IMR-90 (cell line): ENCODE measurements at places on chromosomes 3 and 15.

GRCh38 chr3:151753846-151754245, 20.1 kb downstream of the AADACL2 start:
- H3K27ac ChIP-seq: no peak overlapping the region
- no peaks in the 10 kb centered on the region for H3K4me1 ChIP-seq
- no peak for DNase-seq

DNA sequence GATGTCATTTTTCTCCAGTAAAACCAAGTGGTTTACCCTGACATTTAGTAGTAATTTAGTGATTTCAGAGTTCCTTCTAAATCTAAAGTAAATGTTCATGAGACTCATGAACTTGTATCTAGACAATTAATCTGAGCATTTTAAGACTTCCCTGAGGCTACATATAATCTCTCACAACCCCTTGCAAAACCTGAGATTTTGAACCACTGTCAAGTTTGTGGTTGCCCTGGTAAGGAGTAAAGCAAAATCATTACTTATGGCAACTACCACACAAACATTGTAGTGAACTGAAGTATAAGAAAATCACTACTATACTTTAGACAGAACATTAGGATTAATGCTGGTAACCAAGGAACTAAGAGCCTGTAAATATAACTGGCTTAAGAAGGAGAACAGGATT, 370.2 kb downstream of the TIGIT start:
- H3K4me1 ChIP-seq: peaks cover 8% of the 10 kb centered on the region
- H3K27me3 ChIP-seq: no peaks in the 10 kb centered on the region
- no peak overlapping the region for H3K27ac ChIP-seq
- no peak overlapping the region for H3K4me3 ChIP-seq
- DNase-seq: no peak

- no peak overlapping the region for H3K27ac ChIP-seq
- peaks cover 19% of the 10 kb centered on the region for H3K4me1 ChIP-seq
- DNase-seq: no peak
Measured at GRCh38 chr3:159818399-159818798, 170.2 kb upstream of the IL12A start.

- DNase-seq: no peak
- no peaks in the 10 kb centered on the region for H3K36me3 ChIP-seq
- no peak overlapping the region for H3K4me3 ChIP-seq
- H3K4me1 ChIP-seq: no peaks in the 10 kb centered on the region
Measured at GRCh38 chr3:55780913-55781312, 293.8 kb upstream of the WNT5A start.

- no peaks in the 10 kb centered on the region for H3K36me3 ChIP-seq
- H3K27me3 ChIP-seq: peaks cover 47% of the 10 kb centered on the region
- H3K27ac ChIP-seq: no peak overlapping the region
- peaks cover 3% of the 10 kb centered on the region; the same call in 1 of the 2 replicates for H3K4me1 ChIP-seq
Measured at GRCh38 chr15:70432924-70433495, 330.3 kb downstream of the UACA start.
